Neural cell (in vitro differentiated cells): ENCODE measurements at places on chromosomes 11 and 22. TPM values are rescaled to one million over a fixed set of nuclear protein-coding genes. Genes with fewer than 3 reads are reported as not detected.

The MFRP gene
- not detected in 2 replicates for polyA plus RNA-seq

The MUC5AC gene
- not detected in 2 replicates for polyA plus RNA-seq

The DEUP1 gene
- 0.46 TPM in 1 of 2 replicates, not detected in the other for polyA plus RNA-seq

The GRAP2 gene
- 0.30 TPM in 1 of 2 replicates, not detected in the other for polyA plus RNA-seq

The POU2AF2 gene
- not detected in 2 replicates for polyA plus RNA-seq

The LRFN4 gene
- polyA plus RNA-seq = 85.0 and 104 TPM in 2 replicates

The CD6 gene
- not detected in 2 replicates for polyA plus RNA-seq

The KCNE3 gene
- polyA plus RNA-seq = not detected in 2 replicates

The KRTAP5-1 gene
- not detected in 2 replicates for polyA plus RNA-seq
